ENCODE measurements at places on chromosomes 5 and 9.

DNA sequence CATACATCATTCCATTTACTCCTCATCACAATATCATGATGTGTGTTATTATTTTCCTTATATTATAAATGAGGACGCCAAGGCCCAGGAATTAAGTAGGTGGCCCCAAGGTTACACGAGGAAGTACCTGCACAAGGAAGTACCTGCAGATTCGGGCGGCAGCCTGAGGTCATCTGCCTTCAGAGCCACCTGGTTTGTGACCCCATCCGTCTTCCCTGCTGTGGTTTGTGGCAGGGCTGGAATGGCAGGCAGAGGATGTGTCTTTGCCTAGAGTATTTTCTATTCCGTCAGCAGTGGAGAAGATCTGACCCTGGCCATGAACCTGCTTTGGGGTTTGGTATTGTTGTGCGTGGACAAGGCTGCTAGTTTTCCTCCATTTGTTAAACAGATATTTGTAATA lies 59.7 kb downstream of the PDZD2 start:
- no peak for DNase-seq

DNA sequence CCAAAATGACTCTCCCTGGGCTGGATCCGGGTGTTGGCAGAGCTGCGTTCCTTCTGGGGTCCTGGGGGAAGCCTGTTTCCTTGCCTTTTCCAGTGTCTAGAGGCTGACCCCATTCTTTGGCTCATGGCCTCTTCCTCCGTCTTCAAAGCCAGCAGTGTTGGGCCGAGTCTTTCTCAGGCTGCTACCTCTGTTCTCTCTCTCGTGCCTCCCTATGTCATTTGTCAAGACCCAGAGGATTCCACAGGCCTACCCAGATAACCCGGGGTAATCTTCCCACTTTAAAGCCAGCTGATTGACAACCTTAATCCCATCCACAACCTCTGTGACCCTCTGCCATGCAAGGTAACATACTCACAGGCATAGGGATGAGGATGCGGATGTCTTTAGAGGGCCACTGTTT lies 55.0 kb upstream of the KCNMB1 start:
- DNase-seq = no peak

DNA sequence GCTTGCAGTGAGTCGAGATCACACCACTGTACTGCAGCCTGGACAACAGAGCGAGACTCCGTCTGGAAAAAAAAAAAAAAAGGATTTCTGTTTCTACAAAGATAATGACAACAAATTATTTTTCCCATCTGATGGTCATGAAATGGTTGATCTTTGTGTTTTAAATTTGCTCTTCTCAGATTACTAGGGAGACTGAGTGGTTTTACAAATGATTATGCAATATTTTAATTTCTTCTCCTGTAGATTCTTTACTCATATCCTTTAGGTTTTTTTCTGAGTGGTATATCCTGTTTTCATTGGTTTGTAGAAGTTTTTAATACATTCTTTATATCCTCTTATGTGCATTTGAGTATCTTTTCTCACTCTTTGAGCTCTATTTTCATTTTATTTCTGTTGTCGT lies 20.6 kb upstream of the AUH start:
- DNase-seq = no peak

DNA sequence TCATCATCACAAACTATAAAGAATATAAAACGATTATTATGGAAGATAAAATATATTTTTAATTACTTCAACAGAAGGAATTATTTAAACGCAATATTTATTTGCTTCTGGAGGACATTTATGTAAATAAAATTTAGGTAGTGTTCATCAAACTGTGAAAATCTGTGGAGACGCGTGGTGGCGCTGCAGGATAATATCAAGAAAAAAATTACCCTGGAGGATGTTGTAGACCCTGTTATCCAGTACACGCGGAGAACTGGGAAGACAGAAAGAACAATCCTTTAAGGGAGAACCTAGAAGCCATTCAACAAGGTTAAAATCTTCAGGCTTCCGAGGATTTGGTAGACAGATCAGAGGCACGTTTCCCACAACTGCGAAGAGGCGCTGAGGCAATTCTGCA lies at the start of gene PCDHB12:
Gene PCDHB12, plus strand, starts transcription at position 242 of the 400 bp plus-strand sequence. CDS start 189 bp downstream, outside the sequence.
- no peak for DNase-seq

GRCh38 chr9:133113949-133114885 lies 6.8 kb downstream of the RALGDS start:
- no peak for DNase-seq

- DNase-seq = no peak
These were observed 128.1 kb upstream of the LHFPL2 start for GRCh38 chr5:78776637-78777036.

DNA sequence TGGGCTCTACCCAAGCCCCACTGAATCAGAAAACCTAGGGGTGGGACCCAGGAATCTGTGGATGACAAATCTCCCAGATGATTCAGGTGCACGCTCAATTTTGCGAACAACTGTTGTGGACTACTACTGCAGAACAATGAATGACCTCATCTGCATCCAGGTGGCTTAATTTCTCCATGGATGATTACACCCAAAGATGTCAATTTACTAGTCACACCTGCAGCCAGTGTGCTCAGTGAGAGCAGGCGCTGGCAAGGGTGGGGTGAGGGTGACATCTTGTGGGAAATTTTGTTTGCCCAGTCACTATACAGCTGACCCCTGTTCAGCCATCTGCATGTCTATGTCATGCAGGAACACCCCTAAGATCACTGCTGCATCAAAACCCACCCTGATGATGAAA lies 118.2 kb downstream of the ENTREP1 start:
- no peak for DNase-seq

- DNase-seq = no peak
These were observed 4.0 kb downstream of the AGPAT2 start for GRCh38 chr9:136683173-136683745.

DNA sequence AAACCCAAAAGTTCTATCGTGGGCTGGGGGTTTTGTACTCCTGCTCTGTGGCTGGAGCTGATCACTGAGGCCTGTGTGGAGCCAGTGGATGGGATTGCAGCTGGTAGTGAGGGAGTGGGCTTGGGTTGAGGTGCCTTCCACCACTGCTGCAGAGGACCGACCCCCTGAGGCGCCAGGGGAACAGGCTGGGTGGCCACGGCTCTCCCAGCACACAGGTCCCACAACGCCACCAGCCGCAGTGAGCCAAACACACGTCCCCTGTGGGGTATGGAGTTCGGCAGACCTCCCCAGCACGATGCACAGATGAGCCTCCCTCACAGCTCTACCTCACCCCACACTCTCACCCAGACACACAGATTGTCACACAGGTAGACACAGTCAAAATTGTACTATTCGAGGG lies 109.1 kb downstream of the DAB2IP start:
- DNase-seq = no peak

- DNase-seq = no peak
These were observed 271.6 kb upstream of the MAP3K1 start for GRCh38 chr5:56543441-56544388.

GRCh38 chr9:125949703-125950460 lies 202.7 kb downstream of the PBX3 start:
- no peak for DNase-seq

DNA sequence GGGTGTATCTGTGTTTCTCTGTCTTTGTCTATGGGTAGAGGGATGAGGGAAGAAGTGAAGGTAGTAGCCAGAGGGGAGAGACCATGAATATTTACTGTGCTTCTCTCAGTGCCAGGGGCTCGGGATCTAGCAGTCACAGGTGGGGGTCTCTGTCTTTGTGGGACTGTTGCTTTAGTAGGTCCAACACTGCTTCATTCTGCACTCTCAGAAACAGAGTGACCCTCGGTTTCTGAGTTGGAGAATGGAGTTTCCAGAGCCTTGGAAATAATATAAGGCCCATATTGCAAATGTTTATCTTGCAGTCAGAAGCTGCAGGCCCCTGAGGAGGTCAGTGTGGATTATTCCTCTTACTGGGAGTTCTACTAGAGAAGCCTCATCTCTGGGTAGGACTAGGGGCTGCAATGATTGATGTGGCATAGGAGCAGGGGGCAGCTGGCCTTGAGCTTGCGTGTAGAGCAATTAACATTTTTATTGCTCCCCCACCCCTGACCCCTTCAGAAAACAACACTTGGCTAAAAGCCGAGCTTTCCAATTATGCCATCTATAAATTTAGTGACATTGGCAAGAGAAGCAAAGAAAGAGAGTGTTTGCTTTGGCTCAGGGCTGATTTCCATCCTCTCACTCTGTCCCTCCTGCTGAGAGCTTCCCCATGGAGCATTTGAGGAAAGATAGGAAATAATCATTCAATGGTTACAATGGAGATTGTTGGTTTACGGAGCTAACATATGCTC lies 55.0 kb upstream of the TRPC7 start:
- no peak for DNase-seq

DNA sequence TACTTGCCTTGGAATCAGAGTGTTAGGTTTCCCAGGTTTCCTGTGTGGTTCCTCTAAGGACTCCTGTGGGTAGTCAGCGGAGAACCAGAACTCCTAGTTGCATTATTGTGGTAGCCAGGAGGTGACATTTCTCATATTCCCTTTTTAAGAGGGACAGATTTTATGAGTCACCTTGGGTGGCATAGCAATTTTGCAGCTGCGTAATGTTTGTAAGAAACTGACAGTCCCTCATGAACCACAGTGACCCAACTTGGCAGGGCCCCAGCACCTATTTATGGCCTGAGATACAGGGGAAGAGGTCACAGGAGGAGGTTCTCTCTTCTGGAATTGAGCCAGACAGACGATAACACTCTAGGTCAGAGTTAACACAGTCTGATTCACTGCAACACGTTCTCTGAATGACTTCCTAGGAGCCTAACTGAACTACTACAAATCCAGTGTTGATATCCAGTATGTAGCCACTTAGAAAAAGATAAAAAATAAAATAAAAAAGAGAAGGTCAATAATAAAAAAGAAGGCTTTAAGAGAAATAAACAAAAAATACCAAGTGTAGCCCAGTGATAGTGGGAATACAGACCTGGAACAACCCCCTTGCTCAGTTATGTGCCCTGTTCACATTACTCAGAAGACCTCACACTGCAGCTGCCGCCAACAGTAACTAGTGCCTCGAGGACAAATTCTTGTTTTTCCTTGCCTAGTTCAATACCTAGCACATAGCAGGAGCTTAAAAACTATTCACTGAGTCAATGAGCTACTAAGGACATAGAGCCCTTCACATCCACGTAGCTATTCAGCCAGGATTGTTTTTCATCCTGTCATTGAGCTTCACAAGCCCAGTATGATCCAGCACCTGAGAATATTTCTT lies 50.7 kb upstream of the VLDLR start:
- no peak for DNase-seq
